ENCODE measurements at places on chromosomes 3 and 15.

DNA sequence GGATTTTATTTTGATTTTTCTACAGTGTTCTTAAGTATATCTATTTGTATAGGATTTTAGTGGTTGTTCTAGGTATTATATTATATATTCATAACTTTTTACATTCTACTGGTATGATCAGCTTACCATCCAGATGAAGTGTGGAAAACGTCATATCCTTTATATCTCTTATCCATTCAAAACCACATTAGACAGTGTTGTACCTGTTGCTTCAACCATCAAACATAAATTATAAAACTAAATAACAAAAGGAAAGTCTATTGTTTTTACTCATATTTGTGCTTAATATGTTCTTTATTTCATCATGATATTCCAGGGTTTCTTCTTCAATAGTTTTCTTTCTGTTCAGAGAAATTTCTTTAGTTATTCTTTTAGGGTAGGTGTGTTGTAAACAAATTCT lies 191.4 kb downstream of the RPLP1 start:
- DNase-seq = no peak

GRCh38 chr3:194348354-194348753 lies 2.8 kb downstream of the CPN2 start:
- no peak for DNase-seq

DNA sequence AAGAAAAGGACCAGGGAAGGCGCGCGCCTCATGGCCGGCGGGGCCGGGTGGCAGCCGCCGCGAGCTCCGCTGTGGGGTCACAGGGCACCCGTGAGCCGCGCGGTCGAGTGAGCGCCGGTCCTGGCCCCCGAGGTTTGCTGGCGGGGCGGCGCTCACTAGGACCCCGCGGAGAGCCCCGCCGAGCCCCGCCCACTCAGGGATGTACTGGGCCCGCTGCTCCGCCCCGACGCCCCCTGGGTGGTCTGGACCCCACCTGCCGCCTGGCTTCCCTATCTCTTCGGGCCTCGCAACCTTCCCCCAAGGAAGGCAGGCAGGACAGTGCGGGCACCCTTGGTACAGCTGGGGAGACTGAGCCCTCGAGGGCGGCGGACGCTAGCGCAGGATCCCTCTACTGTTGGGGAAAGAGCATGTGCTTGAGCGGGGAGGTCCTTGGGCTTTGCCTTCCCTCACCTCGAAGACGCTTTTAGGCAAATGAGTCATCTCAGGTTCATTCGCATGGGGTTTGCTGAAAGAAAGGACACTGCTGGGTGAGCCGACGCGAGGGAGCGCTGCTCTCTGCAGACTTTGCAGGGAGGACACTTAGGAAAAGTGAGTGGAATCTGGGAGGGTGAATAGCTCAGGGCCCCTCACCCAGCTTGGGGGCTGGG lies at the start of gene CHRNB4:
TSS of gene CHRNB4 (minus strand) at position 109 of the 647 bp plus-strand sequence. CDS start at position 32, 77 bp downstream.
- DNase-seq = no peak

DNA sequence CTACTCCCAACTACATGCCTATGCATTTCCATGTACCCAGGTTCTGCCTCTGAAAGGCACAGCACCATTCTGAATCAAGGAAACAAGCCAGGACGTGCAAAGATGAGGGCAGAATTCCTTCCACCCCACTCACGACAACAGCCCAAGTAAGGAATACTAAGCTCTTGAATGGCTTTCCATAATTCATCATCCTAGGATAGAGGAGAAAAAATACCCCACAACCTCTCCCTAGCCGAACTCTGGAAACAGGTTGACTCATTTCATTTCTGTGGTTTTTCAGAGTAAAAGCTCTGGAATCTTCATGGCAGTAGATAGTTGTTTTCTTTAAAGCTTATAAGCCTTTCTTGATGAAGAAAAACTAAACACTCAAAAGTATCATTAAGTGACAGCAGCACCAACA lies 77.8 kb downstream of the PDZRN3 start:
- no peak for DNase-seq

DNA sequence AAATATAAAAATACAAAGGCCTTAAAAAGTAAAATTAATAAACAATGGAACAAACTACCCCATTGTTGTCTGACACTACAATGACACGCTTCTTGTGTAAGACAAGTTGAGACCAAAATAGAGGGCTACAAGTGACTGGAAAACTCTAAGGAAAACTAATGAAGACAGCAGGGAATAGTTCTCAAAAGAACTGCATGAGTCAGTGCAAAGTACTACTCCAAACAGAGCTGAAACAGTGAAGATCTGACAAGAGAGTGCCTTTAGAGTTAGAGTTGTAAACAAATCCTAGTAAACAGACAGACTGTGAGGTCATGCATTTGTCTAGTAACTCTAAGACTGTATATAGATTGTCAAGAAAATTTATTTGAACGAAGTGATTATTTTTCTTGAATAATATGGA lies 233.9 kb downstream of the BBX start:
- DNase-seq = no peak

DNA sequence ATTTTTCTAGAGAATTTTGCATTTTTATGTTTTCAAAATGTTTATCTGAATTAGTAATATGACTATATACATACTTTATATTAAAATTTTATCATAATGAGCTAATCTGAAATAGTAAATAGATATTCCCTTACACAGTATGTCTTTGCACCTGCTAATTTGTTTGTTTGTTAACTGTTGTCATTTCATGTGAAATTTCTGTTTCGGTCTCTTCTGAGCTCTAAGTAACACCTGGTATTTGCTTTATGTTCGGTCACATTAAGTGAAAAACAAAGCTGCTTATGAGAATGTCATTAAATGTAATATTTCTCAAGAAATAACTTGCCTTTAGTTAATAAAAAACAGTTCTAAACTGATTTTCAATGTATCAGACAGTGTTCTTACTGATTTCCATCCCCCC lies 61.1 kb downstream of the FNDC3B start:
- DNase-seq = no peak

Data from activated CD4-positive, alpha-beta T cell treated with anti-CD3 and anti-CD28 coated beads for 24 hours (primary cell).